ENCODE measurements at places on chromosomes 11 and 22. TPM values are rescaled to one million over a fixed set of nuclear protein-coding genes. Genes with fewer than 3 reads are reported as not detected.

DNA sequence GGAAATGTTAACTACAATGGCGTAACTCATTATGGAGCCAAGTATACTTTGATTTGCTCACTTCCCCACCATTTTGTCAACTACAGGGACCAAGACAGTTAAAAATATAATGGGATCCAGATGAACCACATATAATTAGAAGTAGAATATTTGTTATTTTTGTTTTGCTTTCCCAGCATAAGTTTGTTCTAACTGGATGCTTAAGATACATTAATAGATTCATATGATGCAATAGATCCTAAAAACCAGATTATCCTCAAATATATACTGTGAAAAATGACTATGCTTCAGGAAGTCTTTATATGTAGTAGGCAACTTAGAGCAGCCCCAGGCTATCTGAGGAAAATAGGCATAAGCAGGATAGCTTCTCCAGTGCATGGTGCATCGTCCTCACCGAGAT is 38.3 kb downstream of the SESN3 start:
- DNase-seq, result no peak

The SYT8 gene
- not detected for total RNA-seq

The OR52K2 gene
- not detected for total RNA-seq

GRCh38 chr11:73995731-73996130 is 13.1 kb upstream of the UCP2 start:
- no peak for DNase-seq
